A172 (cell line): ENCODE measurements at places on chromosomes 7 and 10. TPM values are rescaled to one million over a fixed set of nuclear protein-coding genes. Genes with fewer than 3 reads are reported as not detected.
A peak's percentile ranks its signal among the peaks of the same experiment; 100 is the strongest.

- no peak for DNase-seq
Observed at GRCh38 chr7:72057231-72057630, 354.9 kb downstream of the CALN1 start.

DNA sequence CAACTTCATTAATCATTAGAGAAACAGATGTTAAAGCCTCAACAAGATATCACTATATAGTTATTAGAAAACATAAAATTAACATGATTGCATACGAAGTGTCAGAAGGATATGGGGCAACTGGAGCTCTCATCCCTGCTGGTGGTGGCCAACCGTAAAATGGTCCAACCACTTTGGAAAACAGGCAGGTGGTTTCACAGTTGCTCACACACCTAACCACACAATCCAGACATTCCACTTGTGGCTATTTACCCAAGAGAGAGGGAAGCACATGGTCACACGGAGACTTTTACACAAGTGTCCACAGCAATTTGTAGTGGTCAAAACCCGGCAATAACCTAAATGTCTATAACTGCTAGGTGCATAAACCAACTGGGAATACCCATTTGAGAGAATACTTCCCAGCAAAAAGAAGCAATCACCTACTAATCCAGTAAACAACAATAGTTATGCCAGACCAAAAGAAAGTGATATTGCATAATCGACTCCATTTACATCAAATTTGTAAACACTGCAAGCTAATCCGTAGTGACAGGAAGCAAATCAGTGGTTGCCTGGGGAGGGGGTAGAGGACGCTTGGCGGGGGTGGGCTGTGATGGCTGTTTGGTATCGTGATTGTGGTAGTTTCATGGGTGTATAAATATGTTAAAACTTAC is 91.8 kb downstream of the LARP4B start:
- no peak for DNase-seq

DNA sequence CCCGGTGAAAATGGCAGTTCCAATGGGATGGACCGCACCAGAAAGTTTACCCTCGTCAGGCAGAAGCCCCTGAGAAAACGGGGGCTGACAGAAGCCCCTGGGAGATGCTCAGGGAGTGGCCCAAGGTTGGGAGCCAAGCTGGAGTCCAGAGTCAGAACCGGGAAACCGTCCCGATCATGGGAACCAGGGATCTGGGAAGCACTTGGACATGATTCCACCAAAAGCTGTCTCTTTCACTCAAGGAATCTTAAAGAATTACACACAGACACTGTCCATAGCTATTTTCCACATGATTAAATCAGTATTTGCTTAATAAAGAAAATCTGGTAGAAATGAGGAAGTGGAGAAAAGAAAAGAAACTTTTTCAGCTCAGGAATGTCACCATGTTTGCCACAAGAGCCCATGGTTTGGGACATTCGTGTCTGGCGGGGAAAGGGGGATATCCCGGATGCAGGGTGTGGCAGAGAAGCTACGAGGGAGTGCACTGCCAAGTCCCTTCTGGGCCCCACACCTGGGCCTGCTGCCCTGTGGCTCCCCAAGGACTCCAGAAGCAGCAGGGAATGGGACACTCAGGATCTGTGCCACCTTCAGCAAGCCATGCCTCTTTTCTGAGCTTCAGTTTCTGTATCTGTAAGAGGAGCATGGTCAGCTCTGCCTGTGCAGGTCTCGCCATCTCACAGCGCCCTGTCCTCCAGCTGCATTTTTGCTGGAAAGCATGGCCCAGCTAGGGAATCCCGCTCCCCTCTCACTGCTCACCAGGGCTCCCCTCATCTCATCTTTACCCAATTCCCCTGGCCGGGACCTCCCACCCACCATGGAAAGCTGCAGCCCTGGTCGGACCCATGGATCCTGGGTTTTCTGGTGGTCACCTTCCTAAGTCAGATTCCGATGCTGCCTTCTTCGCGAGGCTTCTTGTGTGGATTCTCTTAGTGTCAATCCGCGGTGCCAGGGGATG is 225.1 kb upstream of the GRB10 start:
- no peak for DNase-seq

DNA sequence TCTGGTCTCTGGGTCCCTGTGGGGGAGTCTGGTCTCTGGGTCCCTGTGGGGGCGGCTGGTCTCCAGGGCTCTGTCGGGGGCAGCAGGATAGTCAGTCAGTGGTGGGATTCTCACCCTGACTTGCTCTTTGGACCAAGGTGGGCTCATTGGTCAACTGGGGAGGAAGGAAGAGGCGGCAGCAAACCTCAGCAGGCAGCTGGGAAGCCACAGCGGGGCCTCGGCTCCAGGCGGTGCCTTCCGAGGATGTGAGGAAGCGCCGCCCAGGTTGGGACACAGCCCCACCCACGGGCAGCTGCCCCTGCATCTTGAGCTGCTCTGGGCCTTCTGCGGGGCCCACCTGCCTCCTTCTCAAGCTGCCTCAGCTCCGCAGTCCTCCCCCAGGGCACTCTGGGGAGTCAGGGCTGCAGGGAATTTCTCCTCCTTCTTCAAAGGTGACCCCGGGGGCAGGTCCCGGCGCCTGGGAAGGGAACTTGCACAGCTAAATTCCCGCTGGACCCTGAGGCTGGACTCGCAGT is 20.4 kb upstream of the KNDC1 start:
- no peak for DNase-seq

DNA sequence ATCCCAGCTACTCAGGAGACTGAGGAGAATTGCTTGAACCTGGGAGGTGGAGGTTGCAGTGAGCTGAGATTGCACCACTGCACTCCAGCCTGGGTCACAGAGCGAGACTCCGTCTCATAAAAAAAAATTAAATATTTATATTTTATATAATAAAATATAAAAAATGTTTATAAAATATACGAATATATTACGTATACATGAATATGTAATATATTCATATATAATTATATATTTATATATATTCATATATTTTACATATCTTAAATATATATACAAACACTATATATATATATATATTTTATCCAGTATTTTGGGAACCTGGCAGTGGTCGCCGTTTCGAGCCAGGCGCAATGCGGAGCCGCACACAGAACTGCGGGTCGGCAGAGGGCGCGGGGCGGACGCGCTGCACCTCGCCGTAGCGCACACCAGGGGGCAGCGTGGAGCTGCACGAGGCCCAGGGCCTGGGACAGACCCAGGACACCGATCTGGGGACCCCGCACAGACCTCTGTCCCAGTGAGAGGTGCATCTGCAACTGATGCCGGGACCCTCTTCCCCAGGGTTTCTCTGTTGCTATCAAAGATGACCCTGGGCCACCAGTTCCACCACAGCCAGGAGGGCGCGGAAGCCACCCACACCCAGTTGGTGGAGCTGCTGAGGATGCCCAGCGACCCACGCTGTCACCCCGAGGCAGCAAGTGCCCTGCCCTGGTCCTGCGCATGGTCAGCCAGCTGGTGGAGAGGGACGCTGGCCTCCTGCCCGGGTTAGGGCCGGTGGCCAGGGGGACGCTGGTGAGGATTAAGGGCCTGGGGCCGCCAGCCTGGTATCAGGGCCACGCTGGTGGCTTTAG is 22.7 kb downstream of the AP5Z1 start:
- no peak for DNase-seq

DNA sequence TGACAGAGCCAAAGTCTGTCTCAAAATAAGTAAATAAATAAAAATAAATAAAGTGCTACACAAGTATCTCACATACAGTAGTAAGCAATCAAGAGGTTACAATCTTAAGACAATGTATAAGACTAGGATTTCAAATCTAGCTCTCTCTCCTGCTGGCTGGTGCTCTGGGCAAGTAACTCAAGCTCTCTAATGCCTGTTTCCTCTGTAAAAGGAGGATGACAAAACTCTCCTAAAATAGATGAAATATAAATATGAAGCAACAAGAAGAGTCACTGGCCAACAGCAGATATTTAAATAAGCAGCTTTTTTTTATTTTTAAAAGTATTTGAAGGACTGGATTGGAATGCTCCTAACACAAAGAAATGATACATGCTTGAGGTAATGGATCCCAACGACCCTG is 7.2 kb downstream of the SFMBT2 start:
- DNase-seq = no peak

DNA sequence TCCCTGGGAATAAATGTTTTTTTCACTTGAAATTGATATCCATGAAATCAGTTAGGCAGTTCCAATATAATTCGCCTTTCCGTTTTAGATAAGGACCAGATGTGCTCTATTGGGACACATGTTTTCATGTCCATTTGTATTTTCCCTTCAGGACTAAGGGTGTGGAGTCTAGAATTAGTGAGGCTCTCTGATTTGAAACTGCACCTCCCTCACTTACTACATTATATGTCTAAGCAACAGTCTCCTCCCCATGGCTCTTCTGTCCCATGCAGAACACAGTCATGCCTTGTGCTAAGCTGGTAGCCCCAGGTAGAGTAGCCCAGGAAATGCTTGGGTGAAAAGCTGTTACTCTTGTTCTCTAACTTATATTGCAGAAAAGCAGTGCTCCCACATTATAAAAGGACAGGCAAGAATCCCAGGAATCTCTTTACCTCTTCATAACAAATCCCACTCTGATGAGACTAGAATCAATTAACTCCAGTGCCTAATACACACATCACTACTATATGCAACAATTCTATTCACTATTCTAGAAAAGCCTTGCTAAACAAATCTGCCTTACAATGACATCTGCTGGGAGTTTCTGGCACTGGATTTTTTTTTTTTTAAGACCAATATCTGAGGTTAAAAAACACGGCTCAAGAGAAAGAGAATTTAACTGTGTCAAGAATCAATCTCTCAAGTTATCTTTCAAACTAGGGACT is 293.9 kb downstream of the SNX13 start:
- peak; percentile 38 for DNase-seq

- DNase-seq = peak; percentile 69
Observed at GRCh38 chr10:63866075-63866746, 345.0 kb downstream of the REEP3 start.

- DNase-seq = no peak
Observed at GRCh38 chr7:86786376-86786775, 142.7 kb downstream of the GRM3 start.

DNA sequence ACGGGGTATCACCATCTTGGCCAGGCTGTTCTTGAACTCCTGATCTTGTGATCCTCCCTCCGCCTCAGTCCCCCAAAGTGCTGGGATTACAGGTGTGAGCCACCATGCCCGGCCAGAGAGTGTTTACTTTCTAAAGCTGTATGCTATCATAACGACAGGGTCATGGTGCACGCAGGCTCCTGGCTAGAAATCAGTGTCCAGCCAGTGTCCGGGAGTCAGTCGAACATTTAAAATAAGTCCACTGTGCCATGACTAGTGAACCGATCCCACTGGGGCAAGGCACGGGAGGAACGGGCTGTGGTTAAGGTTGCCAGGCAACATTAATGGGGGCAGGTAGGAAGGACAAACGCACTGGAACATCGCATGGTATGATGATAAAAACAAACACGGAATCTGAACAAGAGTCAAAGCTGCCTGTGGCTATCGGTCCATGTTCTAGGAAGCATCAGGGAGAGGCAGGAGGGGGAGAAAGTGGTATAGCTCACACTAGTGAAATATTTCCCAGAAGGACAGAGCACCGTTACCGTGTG is 89.0 kb upstream of the SEPHS1 start:
- DNase-seq = no peak

- DNase-seq = peak; percentile 54
Observed at GRCh38 chr10:95214793-95215192, 20.8 kb downstream of the ACSM6 start.

GRCh38 chr10:6706725-6707124 is 126.6 kb upstream of the PRKCQ start:
- DNase-seq = no peak

GRCh38 chr7:135467207-135467711 is 42.6 kb downstream of the CNOT4 start:
- no peak for DNase-seq

- DNase-seq = no peak
Observed at GRCh38 chr7:42494736-42495135, 257.7 kb upstream of the GLI3 start.

DNA sequence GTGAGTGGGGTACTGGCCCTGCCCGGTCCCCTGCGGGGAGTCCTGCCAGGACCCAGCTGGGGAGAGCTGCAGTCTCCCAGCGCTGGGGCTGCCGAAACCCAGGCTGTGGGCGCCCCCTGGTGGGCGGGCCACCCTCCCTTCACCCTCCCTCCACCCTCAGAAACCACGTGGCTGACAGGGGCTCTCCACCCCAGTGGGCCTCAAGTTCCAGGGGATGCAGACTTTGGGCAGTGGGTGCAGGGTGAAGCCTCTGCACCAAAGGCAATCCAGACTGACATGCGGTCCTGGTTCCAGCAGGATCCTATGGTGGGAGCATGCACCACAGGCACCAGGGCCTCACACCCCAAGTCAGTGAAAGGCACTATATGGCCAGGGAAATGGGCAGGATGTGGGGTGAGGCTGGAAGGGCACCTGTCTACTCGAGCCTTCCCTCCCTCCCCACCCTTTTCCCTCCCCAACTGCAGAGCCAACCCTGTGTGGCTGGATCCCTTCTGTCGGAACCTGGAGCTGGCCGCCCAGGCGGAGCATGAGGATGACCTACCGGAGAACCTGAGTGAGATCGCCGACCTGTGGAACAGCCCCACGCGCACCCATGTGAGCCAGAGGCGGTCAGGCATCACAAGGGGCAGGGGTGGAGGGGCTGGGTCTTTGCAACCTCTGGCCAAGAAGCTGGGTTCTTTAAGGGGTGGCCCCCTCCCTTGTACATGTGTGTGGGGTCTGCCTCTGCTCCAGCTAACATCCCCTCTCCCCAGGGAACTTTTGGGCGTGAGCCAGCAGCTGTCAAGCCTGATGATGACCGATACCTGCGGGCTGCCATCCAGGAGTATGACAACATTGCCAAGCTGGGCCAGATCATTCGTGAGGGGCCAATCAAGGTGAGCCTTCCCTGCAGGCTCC is 38.8 kb downstream of the PSAP start:
- peak; percentile 43 for DNase-seq

DNA sequence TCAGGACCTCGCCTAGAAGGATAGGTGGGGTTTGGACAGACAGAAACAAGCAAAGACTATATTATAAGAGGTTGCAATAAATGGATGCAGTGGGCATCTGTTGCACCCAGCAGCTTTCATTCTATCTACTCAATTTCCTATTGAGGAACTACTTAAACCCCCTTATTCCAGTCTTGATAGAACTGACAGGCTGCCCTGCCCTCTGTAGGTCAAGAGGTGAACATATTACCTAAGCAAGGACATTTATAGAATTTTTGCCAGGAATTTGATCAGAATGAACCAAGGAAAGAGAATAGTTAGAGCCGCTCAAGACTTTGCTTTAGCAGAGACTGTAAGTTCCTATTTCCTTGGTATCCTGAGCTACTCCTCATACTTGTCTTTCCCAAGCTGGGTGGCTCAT is 9.5 kb downstream of the VTI1A start:
- no peak for DNase-seq

DNA sequence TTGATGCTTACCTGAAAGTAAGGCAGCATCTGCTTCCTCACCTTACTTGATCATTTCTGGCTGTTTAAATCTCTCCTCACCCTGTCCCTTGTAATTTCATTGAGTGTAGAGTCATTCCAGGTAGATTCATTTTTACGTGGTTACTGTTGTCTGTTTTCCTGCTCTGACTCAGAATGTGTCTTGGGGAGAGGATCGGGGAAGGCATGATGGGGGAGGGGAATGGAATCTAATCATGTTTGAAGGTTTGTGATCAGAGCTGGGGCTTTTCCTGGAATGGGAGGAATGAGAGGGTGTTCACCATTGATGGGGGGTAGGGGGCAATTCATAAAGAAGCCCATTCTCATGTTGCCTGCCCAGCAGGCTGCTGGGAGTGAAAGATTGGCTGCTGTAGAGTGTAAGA is 18.7 kb downstream of the SEC24C start:
- no peak for DNase-seq

The CCL24 gene
- 6.0 TPM in 1 of 2 replicates, not detected in the other for total RNA-seq

The PTN gene
- total RNA-seq = 11.9 and 12.5 TPM in 2 replicates

The SKAP2 gene
- 33.7 and 36.4 TPM in 2 replicates for total RNA-seq

The SEMA4G gene
- 0.05 TPM in 1 of 2 replicates, not detected in the other for total RNA-seq

The SPDYE2 gene
- 0.10 TPM in 1 of 2 replicates, not detected in the other for total RNA-seq

The MLXIPL gene
- not detected in 2 replicates for total RNA-seq

The LRRC17 gene
- total RNA-seq = 843 and 845 TPM in 2 replicates
